NCI-H1092 (cell line): ENCODE measurements at places on chromosomes 11 and 22.

GRCh38 chr22:47276991-47277390 is 514.5 kb downstream of the TBC1D22A start:
- no peak for DNase-seq

- DNase-seq = no peak
Measured at GRCh38 chr11:92766698-92767097, 202.8 kb upstream of the MTNR1B start.

DNA sequence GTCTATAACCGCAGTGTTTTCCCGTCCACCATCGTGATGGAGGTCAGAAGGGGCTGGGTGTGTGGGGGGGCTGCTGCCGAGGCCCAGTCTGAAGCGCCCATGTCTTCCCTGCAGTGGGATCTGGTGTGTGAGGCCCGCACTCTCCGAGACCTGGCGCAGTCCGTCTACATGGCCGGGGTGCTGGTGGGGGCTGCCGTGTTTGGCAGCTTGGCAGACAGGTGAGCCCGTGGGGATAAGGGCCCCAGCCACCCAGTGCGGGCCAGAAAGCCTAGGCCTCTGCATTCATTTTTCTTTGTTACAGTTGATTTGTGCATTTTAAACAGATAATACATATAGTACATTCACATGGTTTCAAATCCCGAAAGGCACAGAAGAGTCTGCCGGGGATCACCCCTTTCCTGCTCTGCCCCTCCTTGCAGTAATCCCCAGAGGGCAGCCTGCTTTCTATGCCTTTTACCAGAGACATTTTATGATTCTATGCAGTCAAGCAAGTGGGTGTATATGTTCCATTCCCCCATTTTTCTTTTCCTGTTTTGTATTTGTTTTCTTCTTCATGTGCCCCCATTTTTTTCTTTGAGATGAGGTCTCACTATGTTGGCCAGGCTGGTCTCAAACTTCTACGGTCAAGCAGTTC is 32.6 kb downstream of the CAPN1 start:
- DNase-seq = no peak

DNA sequence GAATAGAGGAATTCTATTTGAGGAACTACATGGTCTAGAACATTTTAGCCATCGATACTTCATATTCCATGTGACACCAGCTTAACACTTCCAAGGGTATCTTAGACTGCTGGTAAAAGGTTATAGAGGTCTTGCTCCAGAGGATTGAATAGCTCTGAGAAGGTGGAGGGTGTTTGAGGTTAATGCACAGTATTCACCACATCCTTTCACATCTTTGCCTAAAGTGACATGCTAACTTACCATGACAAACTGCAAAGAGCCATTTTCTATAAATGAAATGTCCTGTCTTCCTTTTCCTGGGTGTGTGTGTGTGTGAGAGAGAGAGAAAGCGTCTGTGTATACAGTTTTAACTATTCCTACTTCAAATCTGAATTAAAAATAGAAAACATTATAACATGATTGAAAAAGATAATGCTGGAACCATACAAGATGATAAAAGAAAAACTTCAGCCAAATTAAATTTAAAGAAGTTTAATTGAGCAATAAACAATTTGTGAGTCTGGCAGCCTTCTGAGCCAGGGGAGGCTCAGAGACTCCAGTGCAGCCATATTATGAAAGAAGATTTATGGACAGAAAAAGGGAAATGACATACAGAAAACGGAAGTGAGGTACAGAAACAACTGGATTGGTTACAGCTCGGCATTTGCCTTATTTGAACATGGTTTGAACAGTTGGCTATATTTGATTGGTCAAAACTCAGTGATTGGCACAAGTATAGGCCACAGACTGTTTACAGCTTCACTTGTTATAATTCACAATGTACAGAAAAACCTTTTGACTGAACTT is 320.9 kb upstream of the CCDC179 start:
- DNase-seq = no peak

DNA sequence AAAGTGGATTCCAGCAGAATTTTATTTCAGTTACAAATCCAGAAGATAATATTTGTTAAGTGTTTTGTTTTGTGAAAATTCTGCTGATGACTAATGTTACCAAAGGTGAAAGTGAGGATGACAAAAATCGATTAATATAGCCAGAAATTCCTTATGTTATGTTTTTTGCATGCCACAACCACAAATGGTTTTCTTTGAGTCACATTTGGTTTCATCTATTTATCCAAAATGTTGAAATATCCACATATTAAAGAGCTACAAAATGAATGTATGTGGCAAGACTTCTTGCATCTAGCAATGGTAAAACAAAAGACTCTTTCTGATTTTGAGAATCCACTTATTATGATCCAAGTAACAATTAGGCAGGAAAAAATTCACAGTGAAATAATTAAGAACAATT is 150.1 kb upstream of the LRRC4C start:
- DNase-seq = no peak

- DNase-seq = no peak
Measured at GRCh38 chr11:35420371-35420770, 1.0 kb upstream of the SLC1A2 start.

- DNase-seq = no peak
Measured at GRCh38 chr11:72932132-72932570, 117.9 kb downstream of the ATG16L2 start.

DNA sequence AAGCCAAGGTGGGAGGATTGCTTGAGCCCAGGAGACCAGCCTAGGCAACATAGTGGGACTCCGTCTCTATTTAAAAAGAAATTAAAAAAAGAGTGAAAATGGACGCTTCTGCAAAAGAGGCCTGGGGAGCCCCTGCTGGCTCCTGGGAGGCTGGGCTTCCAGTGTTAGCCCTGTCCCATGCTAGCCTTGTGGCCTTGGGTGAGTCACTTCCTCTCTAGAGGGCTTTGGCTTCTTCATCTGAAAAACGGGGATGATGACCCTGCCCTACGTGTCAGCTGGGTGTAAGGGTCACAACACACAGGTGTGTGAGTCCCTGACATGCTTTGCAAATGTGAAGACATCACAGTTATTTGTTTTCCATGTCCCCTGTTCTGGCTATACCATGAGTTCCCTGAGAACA is 32.8 kb downstream of the FAM227A start:
- DNase-seq = no peak

DNA sequence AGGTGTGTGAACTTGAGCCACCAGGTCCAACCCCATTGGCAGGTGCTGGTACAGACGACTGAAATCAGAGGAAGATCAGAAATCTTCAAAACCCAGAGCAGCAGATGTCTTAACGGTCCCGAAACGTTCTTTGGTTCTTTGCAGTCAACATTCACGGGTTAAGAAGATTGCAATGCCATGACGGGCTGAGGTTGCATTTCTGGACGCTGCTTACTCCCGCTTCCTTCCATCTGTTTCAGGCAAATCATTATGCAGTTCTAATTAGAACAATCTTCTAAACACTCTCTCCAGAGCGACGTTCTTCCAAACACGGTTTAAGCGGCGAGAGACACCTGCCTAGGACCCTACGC is 492 bp upstream of the LUZP2 start:
- DNase-seq = no peak

GRCh38 chr11:42647993-42648392 is 663.8 kb upstream of the API5 start:
- no peak for DNase-seq
